Hematopoietic multipotent progenitor cell treated with erythropoietin and hydrocortisone succinate and interleukin-3 and kit ligand, for 6 days (in vitro differentiated cells): ENCODE measurements at places on chromosomes 3 and 15.

DNA sequence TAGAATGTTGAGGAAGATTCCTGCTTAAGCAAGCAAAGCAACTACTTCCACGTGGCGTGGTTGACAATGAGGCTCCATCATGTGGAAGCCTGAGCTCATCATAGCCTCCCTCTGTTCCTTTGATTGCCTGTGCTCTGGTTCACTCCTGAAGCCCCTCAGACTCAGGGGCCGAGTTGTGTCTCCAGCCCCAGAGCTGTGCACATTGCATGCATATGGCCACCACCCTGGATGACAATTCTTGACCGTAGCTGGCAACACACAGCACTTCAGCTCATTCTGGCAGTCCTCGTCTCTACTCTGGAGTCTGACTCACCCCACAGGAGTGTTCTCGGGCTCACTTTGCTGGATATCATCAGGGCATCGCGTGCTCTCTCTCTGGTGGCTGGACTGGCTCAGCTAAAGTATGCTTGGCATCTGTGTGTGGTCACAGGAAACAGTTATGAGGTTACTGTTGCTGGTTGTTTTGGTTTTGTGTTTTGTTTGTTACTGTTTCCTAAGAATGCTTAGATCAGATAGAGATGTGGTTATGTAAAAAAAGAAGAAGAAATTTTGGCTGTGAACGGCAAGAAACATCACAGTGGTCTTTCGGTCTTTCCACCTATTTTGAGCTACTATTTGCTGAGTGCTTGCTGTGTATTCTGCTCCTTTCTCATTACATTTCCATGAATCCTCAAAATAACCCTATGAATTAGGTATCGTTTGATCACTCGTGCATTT is 41.6 kb upstream of the MRPS22 start:
- peak; percentile 62 for DNase-seq

GRCh38 chr15:87986776-87987175 is 269.8 kb downstream of the NTRK3 start:
- DNase-seq: no peak

GRCh38 chr3:87288446-87288845 is 12.1 kb upstream of the POU1F1 start:
- no peak for DNase-seq

GRCh38 chr3:474828-475227 is 278.3 kb downstream of the CHL1 start:
- no peak for DNase-seq

DNA sequence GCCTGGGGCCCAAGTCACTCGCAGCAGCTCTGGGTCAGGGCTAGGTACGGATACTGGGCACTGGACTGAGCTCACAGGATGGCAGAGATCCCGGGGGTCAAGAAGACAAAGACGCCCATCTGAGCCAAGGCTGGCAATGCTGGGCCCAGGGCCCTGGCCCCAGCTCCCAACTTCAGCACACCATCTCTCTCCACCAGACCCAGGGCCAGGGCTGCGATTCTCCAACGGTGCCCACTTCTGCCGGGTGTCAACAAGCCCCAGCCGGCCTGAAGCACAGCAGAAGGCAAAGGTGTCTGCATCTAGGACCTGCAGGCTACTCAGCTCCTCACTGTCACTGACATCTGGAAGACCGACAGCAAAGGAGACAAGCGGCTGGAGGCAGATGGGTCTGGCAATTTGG is 8.6 kb downstream of the WDR73 start:
- no peak for DNase-seq

GRCh38 chr3:28982906-28983305 is 298.0 kb upstream of the RBMS3 start:
- no peak for DNase-seq

DNA sequence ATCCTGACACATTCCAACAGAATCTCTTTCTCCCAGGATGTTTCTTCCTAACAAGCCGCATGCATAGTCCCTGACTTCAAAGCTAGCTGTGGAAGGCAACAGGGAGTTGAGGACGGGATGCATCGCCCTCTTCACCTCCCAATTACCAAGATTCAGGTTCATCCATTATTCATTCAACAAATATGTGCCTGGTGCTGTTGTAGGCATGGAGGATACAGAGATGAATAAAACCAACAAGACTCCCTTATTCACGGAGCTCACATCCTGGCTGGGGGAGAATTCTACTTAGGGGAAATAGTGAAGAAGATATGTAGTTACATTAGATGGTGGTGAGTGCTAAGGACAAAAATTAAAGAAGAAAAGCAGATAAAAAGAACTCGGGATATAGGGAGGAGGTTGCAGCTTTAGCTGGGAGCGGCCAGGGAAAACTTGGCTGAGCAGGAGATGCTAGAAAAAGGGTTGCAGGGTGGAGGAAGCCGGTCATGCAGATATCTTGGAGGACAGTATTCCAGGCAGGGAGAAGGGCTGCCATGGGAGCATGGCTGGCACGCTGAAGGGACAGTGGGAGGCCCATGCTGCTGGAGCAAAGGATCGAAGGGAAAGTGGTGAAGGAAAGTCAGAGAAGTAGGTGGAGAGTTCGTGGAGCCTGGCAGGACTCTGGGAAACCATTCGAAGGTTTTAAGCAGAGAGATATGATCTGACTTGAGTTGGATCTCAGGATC is 5.0 kb downstream of the ITGB5 start:
- DNase-seq: no peak
